ENCODE measurements at places on chromosomes 7 and 10. TPM values are rescaled to one million over a fixed set of nuclear protein-coding genes. Genes with fewer than 3 reads are reported as not detected.

DNA sequence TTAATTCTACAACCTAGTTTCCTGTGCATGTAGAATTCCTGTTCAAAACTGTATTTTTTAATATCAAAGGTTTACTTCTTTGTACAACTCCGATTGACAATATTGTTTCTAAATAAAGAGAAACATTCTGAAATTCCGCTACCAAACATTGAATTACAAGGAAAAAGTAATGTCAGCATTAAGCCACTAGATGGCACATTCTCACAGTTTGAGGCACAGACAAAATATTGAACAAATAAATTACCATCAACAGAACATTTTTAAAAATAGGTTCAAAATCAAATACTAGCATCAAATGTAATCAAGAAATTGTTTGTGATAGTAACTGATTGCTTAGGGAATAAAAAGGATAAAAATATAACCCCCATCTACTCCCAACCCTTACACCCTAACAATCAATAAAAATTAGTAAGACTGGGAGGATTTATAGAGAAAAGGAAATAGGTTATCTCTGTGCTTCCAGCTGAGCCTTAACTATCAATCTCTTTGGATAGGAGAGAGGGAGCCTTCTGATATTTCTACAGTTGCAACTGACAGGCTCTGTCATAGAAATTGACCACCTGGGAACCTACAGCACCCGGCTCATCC lies 86.6 kb upstream of the C7orf33 start:
- DNase-seq: peak; percentile 34

DNA sequence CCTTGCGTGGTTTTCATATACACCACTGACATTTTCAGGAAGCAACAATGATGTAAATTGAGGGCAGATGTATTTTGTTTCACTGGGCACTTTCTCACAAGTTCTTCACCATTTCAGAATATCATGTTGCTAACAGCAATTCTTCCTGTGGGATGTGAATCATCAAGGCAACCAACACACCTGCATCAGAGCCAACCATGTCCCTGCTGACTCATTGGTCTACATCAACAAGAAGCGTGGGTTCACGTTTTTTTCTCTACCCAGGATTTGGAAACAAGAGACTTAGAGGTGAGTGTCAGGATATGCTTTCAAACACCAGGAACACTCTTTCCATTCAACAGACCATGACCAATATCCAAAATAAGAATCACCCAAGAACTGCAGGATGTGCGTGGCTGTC lies 203.9 kb downstream of the TEX36 start:
- DNase-seq: no peak

- peak; percentile 85 for DNase-seq
These were observed 142.4 kb downstream of the SH3PXD2A start for GRCh38 chr10:103712898-103713498.

- DNase-seq: no peak
These were observed 13.4 kb downstream of the HEPACAM2 start for GRCh38 chr7:93212881-93213280.

DNA sequence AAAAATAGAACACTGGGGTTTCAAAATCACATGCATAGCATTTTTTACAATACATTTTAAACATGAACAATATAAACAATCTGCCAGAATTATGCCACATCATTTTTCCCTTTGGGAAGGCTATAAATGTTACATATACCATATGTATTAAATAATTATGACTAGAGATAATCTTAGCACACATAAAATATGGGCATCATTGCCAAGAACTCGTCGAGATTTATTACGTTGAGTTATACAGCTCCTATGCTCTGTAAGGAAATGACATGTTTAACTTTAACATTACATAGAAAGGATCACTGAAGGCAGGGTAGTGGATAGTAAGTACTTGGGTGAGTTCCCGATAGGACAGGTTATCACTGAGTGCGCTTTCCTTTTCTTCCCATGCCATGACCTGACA lies 267.8 kb downstream of the PARD3 start:
- no peak for DNase-seq

GRCh38 chr7:10596827-10597226 lies 376.8 kb upstream of the PHF14 start:
- no peak for DNase-seq

- no peak for DNase-seq
These were observed 17.5 kb downstream of the PRF1 start for GRCh38 chr10:70584909-70585544.

- no peak for DNase-seq
These were observed 28.0 kb downstream of the SGMS1 start for GRCh38 chr10:50595785-50596184.

GRCh38 chr10:17576768-17577167 lies 40.4 kb downstream of the HACD1 start:
- no peak for DNase-seq

DNA sequence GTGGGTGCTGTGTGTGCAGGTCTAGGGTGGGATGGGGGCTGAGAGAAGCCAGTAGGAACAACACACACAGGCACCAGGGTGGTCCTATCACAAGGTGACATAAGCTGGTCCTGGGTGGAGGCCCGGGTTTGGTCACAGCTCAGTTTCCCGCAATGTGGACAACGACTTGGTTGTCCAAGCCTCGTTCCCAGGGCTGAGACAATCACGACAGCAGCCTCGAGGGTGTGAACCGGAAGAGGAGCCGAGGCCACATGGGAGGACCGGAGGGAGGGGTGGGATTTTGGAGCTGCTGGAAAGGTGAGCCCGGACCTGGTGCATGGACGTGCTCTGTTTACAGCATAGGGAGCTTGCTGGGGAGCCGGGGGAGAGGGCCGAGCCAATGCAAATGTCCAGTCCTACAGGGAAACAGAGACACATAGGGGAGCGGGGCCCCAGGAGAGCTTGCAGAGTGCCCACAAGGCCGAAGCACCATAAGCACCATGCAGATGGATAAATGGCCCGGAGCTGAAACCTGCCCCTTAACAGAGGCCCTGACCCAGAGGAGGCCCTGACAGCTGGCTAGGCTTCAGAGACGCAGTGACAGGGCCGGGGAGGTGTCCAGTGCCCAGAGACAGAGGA lies 92.8 kb downstream of the PRKAG2 start:
- DNase-seq: no peak

DNA sequence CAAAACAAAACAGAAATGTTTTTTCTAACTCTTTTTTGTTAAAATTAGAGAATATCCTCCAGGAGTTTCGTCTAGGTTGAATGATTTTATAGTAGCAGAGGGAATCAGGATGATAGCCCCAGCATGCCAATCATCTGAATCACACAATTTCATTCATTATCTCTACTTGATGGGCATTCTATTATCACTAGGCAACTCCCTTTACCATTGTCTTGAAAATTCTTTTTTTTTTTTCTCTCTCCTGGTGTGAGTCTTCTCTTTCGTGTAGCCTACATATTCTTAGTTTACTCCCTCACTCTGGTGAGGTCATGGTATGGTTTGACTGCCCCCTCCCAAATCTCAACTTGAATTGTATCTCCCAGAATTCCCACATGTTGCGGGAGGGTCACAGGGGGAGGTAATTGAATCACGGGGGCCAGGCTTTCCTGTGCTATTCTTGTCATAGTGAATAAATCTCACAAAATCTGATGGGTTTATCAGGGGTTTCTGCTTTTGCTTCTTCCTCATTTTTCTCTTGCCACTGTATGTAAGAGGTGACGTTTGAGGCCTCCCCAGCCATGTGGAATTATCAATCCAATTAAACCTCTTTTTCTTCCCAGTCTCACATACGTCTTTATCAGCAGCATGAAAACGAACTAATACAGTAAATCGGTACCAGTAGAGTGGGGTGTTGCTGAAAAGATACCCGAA lies 105.0 kb downstream of the OTUD1 start:
- no peak for DNase-seq

- DNase-seq: peak; percentile 19
These were observed 1.1 kb downstream of the ZNF777 start for GRCh38 chr7:149459540-149460452.

DNA sequence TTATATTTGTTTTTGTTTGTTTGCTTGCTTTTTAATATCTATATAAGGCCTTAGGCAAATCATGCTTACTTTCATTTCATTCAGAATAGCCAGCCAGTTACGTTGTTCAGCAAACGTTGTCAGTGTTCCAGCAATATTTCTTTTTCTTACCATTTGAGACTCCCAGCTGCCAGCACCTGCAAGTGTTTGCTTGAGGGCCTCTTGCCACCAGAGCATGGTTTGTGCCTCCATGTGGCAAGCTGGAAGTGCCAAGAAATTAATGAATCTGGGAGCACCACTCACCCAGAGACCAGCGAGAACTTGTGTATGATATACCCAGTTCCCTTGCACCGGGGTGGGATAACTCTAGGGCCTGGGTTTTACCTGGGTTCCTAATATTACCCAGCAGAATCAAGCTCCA lies 177.1 kb upstream of the CSTF2T start:
- DNase-seq: no peak

GRCh38 chr10:132059760-132060508 lies 5.8 kb upstream of the JAKMIP3 start:
- no peak for DNase-seq

The OTUD1 gene
- 16.8 TPM for total RNA-seq

The PPP1R17 gene
- total RNA-seq: not detected

The BMPER gene
- not detected for total RNA-seq

The DYNC1I1 gene
- not detected for total RNA-seq

The WBP1L gene
- 30.2 TPM for total RNA-seq

The NPC1L1 gene
- total RNA-seq: not detected

The CLDN4 gene
- total RNA-seq: 0.27 TPM
